Fibroblast of skin of back (primary cell): ENCODE measurements at places on chromosomes 12 and 14.

DNA sequence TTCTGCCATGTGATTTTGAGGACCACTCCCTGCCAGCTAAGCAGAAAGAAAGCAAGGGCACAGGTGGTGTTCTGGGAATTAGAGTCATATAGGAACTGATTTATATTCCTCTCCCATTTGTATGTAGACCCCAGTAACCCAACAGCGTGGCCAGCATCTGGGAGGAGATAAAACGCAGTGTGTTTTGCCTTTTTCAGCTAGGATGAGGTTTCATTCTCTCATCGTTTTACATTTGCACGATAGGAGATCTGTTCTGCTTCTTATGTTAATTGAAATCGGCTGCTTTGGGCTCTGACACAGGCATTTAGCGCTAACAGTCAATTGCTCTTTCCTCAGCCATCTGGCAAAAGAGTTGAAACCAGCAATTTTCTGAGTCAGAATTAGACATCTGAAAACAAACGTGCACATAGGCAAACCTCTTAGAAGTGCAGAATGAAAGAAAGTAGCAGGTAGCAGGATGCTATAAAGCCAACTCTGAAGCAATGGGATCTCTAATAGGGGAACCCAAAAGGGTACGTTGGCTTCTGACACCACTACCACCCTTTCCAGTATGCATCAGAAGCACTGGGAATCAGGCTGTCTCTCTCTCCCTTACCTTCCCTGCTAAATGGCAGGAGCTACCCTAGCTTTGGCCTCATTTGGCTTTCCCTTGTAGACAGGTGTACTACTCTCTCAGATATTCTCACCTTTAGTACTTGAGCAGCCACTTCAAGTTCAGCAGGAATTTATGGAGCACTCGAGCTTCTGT, 219.1 kb downstream of the PHLDA1 start:
- peak; percentile 47 for DNase-seq

GRCh38 chr12:112514926-112515642, 96.3 kb downstream of the PTPN11 start:
- DNase-seq, result no peak

GRCh38 chr14:77667331-77667730, 40.5 kb downstream of the ALKBH1 start:
- DNase-seq, result no peak

- no peak for DNase-seq
These were observed 144.0 kb upstream of the KRR1 start for GRCh38 chr12:75655315-75655806.

- no peak for DNase-seq
These were observed 5.3 kb downstream of the COPS7A start for GRCh38 chr12:6729186-6729585.

DNA sequence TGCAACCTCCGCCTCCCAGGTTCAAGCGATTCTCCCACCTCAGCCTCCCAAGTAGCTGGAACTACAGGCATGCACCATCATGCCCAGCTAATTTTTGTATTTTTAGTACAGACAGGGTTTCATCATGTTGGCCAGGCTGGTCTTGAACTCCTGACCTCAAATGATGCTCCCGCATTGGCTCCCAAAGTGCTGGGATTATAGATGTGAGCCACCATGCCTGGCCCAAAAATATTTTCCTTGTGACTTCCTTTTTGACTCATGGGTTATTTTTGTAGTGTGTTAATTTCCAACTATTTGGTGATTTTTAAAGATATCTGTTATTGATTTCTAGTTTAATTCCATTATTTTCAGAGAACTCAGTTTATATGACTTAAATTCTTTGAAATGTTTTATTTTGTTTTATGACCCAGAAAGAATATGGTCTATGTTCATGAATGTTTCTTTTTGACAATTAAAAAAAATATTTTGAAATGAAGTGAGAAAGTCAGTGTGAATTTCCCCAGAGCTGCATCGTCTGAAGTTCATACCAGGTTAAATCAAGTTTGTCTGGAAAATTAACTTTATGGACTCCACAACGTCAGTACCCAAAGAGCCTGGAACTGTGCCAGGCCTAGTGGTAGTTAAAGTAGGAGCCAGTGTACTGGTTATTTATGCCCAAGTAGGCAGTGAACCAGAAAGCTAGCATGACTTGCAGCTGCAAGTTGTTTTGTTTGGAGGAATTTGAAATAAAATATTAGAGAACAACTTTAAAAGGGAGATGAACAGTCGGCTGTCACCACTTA, 2.8 kb upstream of the CDKL1 start:
- peak; percentile 59 for DNase-seq

DNA sequence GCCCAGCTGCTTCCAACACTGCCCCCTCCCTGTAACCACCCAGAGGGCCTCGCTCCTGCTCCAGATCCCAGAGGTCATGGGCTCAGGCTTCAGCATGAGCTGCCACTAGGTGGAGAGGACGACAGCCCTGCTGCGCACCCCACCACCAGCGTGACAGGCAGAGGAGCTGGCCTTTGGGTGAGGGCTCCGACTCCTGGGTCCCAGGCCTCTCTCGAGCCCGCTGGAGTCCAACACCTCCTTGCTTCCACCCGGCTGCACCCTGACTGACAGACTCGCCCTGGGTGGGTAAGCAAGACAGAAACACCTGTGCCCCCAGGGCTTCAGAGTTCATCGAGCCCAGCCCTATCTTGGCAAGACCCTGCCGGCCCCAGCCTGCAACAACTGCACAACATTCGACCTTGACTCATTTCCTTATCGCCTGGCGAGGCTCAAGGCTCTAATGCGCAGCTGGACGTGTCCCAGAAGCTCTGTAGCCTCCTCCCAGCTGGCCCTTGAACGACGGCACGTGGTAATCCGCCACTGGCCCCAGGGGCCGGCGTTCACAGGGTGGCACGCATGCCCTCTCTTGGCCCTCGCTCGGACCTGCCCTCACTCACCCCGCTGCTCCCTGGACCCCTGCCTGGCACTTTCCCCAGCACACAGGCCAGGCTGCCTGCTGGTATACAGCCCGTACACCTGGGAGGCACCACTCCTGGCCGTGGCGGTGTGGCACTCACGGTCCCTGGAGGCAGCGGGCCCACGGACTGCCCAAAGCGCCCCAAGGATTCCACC, 28.0 kb downstream of the VPS37B start:
- no peak for DNase-seq

DNA sequence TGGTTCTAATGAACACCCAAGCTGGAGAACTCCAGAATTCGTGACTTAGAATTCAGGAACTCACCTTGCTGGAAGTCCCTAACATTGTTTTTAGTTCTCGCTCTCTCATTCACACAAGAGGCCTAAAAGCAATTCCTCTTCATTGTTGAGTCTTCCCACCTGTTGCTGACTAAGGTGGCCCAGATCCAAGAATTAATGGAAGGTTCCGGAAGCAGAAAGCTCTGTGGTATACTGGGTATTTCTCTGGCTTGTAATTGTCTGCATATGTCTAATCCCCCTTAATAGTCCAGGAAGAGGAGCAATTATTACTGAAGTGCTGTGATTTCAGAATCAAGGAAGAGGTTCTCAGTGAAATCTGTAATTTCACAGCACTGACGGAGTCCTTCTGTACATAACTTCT, 31.4 kb downstream of the TMEM233 start:
- DNase-seq, result no peak

- peak; percentile 83 for DNase-seq
These were observed 161.2 kb downstream of the RERGL start for GRCh38 chr12:17928708-17929366.

DNA sequence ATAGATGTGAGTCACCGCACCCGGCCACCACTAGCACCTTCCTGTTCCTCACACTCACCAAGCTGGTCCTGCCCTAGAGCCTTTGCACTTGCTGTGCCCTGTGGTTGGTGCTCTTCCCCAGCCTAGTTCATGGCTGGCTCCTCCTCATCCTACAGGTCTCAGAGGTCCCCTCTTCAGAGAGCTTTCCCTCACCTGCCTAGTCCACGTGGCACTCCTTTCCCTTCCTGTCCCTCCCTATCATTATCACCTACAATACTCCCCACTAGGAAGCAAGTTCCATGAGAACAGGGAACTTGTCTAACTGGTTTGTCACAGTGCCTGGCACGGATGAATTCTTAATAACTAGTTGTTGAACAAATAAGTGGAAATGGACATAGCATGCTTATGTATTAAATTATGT, 24.0 kb upstream of the TMED10 start:
- no peak for DNase-seq

- peak; percentile 92 for DNase-seq
These were observed 139.3 kb upstream of the ARHGAP5 start for GRCh38 chr14:31937730-31938346.

DNA sequence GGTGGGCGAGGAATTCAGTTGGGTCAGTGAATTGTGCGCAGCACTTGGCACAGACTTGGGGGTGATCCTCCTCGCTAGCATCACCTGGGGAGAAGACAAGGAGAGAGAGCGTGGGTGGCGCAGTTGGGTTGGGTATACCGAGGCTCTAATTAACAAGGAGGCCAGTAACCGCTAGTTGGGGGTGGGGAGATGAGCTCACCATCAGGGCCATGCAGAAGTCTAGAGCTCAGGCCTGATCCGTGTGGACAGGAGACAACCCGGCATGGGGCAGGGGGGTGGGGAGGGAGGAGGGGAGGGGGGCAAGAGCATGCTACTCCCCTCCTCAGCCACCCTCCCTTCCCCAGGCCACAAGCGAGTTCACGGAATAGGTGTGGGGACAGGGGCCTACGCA, 580 bp downstream of the SALL2 start:
- DNase-seq, result peak; percentile 14

DNA sequence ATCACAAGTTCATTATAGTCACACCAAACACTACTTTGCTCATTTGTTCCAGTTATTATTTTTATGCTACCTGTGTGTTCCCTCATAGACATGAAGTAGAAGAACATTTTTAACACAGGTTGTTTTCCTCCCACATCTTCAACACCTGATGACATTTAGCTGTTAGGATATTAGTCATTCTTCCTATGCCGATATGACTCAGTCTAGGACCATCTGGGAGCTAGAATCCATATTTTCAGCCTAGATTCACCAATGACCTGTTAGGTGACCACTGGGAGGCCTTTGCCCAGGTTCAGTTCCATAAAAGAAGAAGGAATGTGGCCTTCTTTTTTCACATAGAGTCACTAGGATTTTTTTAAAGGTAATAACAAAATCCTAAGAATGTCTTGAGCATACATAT, 222.8 kb downstream of the C12orf42 start:
- DNase-seq, result no peak

DNA sequence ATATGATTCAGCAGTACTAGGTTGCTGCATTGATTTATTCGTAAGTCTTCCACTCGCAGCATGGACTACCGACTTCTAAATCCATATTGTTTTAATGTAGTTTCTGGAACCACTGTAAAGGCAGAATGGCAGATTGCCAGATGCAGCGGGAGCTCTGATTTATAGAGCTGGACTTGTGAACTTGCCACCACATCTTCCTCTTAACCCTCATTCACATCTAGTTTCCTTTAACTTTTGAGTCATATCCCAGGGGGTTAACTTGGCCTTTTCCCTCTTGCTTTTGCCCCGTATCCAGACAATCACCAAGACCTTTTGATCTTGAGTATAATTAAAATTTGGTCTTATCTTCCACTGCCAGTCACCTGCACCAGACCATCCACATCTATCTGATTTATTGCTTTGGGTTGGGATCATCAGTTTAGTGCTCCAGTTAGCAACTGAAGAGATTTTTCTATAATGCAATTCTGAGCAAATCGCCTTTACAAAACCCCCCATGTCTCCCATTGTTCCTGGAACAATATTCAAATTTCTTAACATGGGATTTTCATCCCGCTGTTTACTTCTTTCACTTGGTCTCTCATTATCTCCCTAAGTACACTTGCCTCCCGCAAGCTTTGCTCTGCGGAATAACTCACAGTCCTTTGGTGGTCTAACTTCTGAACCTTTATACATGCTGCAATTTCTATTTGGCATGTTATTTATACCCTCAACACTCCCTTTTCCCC, 130.5 kb downstream of the ACSS3 start:
- DNase-seq, result peak; percentile 53

DNA sequence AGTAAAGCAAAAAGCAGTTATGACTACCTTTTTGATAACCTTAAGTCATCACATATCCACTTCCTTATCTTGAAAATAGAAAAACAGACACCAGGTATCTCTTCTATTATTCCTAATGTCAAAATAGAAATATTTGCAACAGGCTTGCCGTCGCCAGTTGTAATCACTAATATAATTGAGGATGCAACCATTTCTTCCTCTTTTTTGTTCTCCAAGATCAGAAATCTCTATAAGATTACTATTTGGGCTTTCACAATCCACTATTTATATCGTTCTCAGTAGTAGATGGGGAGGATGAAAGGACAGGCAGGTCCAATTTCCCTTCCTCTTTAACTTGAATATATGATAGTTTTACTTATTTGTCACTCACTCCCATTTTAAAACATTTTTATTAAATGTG, 130.2 kb upstream of the HMGA2 start:
- no peak for DNase-seq

GRCh38 chr12:52942066-52942900, 6.6 kb upstream of the KRT18 start:
- no peak for DNase-seq

- DNase-seq, result peak; percentile 54
These were observed 521.0 kb upstream of the ATP2B1 start for GRCh38 chr12:90229407-90230170.

DNA sequence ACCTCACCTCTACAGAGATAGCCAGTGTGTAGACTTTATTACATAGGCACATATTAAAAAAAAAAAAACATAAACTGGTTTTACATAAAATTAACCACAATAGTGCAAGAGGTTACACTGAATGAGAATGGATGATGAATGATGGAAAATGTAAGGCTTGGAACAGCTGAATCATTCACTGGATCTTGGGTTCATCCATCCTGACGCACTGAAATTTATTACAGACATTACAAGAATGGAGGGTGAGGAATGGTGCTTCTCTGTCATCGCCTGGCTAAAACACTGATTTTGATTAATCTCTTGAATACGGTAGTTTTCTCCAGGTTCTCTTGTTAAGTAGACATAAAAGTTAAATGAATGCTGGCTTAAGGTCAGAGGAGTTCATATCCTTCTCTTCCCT, 40.0 kb upstream of the GTF2A1 start:
- DNase-seq, result no peak

- no peak for DNase-seq
These were observed 20.8 kb upstream of the OR4E1 start for GRCh38 chr14:21694425-21694824.

DNA sequence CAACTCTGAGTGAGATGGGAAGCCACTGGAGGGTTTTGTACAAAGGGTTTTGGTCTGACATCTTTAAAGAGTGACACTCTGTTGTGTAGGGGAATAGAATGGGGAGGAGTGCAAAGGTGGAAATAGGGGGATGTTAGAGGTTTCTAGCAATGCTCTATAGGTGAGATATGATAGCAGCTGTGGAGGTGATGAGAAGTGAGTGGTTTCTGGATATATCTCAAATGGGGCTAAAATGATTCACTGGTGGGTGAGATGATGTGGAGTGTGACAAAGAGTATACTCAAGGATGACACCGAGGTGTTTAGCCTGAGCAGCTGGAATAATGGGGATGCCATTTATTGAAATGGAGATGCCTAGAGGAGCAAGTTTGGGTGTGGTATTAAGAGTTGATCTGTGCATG, 426.4 kb downstream of the PCNX1 start:
- DNase-seq, result no peak
